ENCODE measurements at places on chromosomes 4 and X.
A peak's percentile ranks its signal among the peaks of the same experiment; 100 is the strongest.

- DNase-seq = no peak
Measured at GRCh38 chrX:75642811-75643361, 120.0 kb upstream of the ZDHHC15 start.

DNA sequence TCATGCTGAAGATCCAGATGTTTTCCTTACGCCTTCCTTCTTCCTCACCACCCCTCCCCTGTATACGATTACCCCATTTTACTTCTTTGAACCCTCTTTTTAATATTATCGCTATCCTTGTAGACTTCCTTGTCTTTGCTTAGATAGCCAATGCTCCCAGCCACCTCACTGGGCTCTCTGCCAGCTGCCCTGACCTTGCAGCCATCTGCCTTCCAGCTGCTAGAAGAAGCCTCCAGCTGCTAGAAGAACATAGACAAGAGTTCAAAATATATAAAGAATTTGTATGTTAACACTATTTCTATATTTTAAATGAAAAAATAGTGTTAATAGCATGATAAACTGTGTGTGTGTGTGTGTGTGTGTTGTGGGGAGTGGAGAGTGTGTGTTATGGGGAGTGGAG lies 374.7 kb downstream of the ANKRD50 start:
- DNase-seq = no peak

- DNase-seq = no peak
Measured at GRCh38 chr4:144721994-144722393, 76.0 kb downstream of the HHIP start.

GRCh38 chr4:107125496-107125895 lies 89.4 kb upstream of the DKK2 start:
- DNase-seq = no peak

- DNase-seq = no peak
Measured at GRCh38 chr4:24988776-24989175, 42.0 kb downstream of the LGI2 start.

GRCh38 chr4:8730681-8731080 lies 138.1 kb downstream of the CPZ start:
- DNase-seq = no peak

DNA sequence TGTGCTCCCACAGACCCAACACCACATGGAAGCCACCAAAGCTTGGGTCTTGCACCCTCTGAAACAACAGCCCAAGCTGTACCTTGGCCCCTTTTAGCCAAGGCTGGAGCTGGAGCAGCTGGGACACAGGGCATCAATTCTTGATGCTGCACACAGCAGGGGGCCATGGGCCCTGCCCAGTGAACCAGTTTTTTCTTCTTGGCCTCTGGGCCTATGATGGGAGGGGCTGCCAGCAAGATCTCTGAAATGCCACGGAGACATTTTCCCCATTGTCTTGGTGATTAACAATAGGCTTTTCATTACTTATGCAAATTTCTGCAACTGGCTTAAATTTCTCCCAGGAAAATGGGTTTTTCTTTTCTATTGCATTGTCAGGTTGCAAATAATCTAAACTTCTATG lies 49.0 kb downstream of the SPANXA2 start:
- DNase-seq = no peak

- no peak for DNase-seq
Measured at GRCh38 chrX:108442901-108443464, 3.3 kb downstream of the COL4A5 start.

GRCh38 chr4:75880278-75880677 lies 22.0 kb downstream of the PPEF2 start:
- DNase-seq = no peak

DNA sequence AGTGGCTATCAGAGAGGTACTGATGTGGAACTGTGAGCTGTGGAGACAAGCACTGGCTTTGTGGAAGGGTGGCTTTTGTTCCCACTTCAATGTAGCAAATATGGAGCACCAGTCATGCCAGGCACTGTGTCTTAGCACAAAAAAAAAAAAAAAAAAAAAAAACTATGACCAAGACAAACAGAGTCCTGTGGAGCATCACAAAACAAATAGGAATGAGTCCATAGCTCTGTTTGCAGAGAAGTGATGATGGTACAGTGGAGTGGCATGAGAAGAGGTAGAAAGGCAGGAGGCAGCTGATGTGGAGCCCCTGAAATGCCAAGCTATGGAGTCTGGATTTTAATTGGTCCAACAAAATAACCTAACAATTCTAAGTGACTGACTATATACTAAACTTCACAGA lies 116.9 kb downstream of the RAB28 start:
- DNase-seq = no peak

DNA sequence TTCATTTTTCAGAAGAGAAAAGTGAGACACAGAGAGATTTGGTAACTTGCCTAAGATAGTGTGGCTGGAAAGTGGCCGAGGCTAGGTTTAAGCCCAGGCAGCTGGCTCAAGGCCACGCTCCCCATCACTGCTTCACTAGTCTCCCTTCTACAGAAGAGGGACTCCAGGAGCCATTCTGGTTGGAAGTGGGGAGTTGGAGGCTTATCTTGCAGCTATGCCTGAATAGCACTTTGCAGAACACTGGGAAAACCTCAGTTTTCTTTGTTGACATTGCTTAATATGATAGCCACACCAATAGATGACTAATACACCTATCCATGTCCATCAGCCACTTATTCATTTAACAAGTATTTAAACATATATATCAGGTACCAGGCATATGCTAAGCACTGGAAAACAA lies 18.5 kb downstream of the LRRC66 start:
- no peak for DNase-seq

DNA sequence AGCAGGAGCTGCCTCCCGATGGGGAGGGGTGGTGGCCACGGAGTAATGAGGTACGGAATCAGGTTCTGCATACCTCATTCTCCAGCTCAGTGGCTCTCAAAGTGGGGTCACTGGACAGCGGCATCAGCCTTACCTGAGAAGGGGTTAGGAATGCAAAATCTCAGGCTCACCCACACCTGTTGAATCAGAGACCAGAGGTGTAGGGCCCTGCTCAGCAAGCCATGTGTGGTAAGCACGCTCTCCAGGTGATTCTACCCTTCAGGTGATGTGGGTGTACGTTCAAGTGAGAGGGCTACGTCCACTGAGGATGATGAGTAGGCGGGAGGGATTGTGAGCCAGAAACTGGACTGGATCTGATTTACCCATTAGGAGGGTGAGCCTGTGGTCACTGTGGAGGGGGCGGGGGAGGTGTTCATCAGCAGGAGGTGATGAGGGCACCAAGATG lies 65.8 kb downstream of the ANAPC4 start:
- no peak for DNase-seq

DNA sequence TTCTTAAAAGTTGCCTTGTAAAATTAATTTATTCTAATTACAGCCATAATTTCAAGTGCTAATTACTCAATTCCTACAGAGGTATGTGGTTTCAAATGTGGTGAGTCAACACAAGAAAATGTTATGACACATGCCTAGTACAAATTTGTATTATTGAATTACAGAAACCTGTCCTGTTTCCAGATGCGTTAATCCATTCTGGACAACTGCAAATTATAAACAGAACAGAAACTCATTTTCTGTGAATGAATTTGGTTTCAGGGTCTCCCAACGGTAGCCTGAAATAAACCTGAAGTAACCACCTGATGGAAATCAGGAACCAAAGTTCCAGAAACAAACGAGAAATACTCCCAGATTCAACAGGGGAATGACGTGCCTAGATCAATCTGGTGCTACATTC lies 328.6 kb upstream of the F9 start:
- DNase-seq = no peak

DNA sequence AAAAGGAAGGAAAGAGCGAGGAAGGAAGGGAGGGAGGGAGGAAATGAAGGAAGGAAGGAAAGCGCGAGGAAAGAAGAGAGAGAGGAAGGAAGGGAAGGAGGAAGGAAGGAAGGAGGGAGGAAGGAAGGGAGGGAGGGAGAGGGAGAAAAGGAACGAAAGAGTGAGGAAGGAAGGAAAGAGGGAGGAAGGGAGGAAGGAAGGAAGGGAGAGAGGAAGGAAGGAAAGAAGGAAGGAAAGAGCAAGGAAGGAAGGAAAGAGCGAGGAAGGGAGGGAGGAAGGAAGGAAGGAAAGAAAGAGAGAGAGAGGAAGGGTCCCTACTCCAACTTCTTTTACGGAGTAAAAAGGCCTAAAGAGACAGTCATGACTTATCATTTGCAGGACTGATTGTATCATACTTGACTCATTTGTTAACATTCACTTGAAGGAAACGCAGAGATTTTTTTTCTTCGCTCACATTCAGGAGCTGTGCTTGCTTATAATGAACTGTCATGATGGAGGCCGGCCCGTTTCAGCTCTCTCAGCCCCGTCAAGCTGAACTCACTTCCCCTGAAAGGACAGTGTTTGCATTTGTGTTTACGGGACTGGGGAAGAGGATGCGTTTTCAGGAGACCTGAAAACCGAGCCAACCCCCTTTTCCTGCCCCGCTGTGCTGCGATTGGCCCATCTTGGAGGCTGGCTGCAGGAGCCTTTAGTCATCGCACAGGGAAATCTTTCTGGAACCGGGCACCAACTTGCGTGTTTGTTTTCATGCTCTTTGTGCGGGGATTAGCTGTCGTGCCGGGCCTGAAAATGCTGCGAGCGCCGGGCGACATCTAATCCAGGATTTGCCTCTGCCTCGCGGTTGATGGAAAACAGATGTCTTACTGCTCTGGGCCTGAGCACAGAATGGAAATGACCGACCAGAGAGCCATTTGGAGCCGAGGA lies 17.8 kb downstream of the TRIM2 start:
- peak; percentile 51 for DNase-seq

- DNase-seq = no peak
Measured at GRCh38 chr4:32884198-32884597, 2164.0 kb downstream of the PCDH7 start.

- no peak for DNase-seq
Measured at GRCh38 chr4:62948108-62948507, 1461.1 kb downstream of the TECRL start.

DNA sequence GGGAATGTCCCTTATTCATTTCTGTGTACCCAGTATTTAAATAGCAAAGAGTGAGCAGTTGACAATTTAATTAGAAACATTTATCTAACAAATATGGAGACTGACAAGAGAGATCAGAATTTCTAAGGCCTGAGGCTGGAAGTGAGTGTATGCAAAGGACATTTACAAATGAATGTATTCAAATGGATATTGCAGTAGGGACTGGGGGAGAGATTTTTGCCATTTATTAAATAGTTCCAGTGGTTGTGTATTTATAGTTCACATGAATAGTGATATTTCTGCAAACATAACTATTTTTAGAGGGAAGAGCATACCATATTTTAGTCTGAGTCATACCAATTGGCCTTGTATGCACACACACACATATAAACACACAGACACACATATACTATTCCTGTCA lies 592.4 kb downstream of the GLUD2 start:
- no peak for DNase-seq

- no peak for DNase-seq
Measured at GRCh38 chrX:103722505-103722904, 11.8 kb downstream of the TMEM31 start.

- no peak for DNase-seq
Measured at GRCh38 chrX:136687457-136687856, 39.5 kb downstream of the CD40LG start.

GRCh38 chrX:28981952-28982351 lies 394.7 kb downstream of the IL1RAPL1 start:
- DNase-seq = no peak

DNA sequence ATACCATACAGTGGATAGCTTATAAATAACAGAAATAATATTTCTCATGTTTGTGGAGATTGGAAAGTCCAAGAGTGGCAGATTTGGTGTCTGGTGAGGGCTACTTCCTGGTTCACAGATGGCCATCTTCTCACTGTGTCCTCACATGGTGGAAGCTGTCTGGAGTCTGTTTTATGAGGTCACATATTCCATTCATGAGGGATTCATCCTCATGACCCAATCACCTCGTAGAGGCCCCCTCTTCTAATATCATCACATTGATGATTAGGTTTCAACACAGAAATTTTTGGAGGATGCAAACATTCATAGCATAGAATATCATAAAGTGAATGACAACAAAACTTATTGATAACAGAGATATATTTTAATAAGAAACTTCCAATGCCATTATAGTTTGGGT lies 568.0 kb downstream of the STIM2 start:
- DNase-seq = no peak

GRCh38 chr4:88006956-88007303 lies 505 bp upstream of the PKD2 start:
- no peak for DNase-seq

DNA sequence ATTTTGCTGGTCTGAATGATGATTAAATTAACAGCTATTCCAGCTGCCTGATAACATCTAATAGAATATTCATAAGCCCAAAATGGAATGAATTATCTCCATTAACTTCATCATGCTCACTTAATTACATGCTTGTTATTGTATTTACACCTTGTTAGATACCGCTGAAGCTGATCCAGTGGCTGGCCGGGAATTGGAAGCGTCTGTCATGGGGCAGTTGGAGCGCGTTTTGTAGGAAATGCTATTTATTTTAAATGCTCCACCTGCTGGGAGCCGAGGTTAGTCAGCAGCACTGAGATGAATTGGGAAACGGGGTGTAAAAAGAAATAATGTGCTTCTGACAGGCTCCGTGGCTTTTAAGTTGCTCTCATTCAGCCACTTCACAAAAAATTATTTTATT lies 25.2 kb downstream of the ARX start:
- DNase-seq = no peak

- no peak for DNase-seq
Measured at GRCh38 chrX:148133105-148133725, 152.1 kb downstream of the FMR1NB start.

- no peak for DNase-seq
Measured at GRCh38 chr4:142350871-142351270, 495.2 kb downstream of the INPP4B start.

GRCh38 chr4:124684301-124684700 lies 28.2 kb downstream of the ANKRD50 start:
- DNase-seq = no peak

DNA sequence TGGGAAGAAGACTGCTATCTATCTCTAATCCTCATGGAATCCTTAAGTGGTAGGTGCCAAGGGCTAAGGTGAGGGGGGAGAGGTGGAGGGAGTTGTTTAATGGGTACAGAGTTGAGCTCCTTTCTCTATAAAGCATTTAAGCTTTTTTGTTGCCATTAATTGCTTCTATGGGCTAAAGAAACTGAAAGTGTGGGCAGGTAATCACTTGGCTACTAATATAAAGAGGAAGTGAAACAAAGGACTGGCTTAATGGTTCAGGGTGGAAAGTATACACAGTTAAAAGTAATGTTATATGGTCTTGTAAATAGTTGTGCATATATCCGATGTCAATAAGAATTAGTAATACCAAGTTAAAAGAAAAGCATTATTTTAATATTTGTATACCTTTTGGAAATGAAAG lies 83.9 kb downstream of the POLA1 start:
- no peak for DNase-seq

All from hypothalamus (tissue), 51 donors.